ENCODE measurements at places on chromosomes 11 and 22.

DNA sequence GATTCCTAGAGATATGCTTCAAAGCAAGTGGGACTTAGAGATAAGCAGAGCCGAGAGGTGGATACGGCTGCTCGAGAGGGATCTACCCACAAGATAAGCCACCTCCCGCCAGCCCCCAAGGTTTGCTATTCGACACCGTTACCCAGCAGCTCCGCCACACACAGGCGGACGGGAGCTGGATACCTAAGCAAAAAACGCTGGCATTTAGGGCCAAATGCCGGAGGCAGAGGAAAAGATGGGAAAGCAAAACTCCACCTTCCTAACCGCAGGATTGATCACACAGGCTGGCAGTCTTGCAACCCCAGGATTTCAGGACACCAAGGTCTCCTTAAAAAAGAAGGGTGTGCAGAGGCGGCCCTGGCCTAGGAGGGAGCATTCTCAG, 709 bp downstream of the FTH1 start:
- no peak for DNase-seq
- H3K27me3 ChIP-seq, result no peaks in the 10 kb centered on the region
- peaks cover 67% of the 10 kb centered on the region for H3K4me1 ChIP-seq

DNA sequence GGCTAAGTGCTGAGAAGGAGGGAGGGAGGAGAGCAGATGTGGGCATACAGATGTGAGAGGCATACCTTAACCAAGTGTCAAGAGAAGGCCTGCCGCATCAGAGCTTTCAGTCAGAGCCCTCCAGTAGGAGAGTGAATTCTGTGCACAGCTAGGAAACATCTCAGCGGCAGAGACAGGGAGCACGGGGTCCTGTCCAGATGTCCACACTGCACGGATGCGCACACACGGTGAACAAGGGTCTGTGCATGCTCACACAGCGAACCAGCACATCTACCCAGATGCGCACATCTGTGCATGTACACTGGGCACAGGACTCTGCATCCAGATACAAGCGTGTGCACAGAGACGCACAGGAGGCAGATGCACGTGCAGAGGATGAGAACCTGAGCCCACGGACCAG, 778.0 kb downstream of the BRD1 start:
- no peak for DNase-seq
- H3K36me3 ChIP-seq, result no peaks in the 10 kb centered on the region
- H3K4me1 ChIP-seq, result no peaks in the 10 kb centered on the region
- H3K27ac ChIP-seq, result no peak overlapping the region

DNA sequence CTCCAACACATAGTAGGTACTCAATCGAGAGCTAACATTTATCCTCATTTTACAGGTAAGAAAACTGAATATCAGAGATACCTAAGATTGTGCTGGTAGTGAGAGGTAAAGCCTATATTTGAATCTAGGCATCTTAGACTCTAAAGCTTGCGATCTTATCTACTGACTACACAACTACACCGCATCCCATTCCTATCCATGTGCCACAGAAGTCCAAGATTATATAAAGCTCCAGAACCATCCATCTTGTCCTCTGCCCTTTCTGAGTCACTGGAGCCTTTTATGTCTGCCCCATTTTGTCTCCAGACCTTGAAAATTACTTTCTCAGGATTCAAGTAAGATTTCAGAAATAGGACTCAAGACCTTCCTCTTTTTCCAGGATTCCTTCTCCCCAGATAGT, 84.4 kb downstream of the OR5AK2 start:
- H3K4me1 ChIP-seq, result peaks cover 16% of the 10 kb centered on the region
- no peak overlapping the region for H3K4me3 ChIP-seq
- no peak overlapping the region for H3K27ac ChIP-seq
- H3K36me3 ChIP-seq, result no peaks in the 10 kb centered on the region

- H3K36me3 ChIP-seq, result no peaks in the 10 kb centered on the region
- H3K27ac ChIP-seq, result no peak overlapping the region
- no peaks in the 10 kb centered on the region for H3K4me1 ChIP-seq
- DNase-seq, result no peak
- H3K27me3 ChIP-seq, result no peaks in the 10 kb centered on the region
- no peak overlapping the region for H3K4me3 ChIP-seq
These were observed 423.7 kb downstream of the SHANK2 start for GRCh38 chr11:70828593-70829082.

- H3K4me3 ChIP-seq, result peak overlapping the region; percentile 62
- H3K36me3 ChIP-seq, result no peaks in the 10 kb centered on the region
- H3K4me1 ChIP-seq, result peaks cover 15% of the 10 kb centered on the region
- H3K27me3 ChIP-seq, result no peaks in the 10 kb centered on the region
- peak overlapping the region; percentile 84 for H3K27ac ChIP-seq
- peak; percentile 96 for DNase-seq
These were observed 29.9 kb downstream of the ARVCF start for GRCh38 chr22:19986410-19987341.

DNA sequence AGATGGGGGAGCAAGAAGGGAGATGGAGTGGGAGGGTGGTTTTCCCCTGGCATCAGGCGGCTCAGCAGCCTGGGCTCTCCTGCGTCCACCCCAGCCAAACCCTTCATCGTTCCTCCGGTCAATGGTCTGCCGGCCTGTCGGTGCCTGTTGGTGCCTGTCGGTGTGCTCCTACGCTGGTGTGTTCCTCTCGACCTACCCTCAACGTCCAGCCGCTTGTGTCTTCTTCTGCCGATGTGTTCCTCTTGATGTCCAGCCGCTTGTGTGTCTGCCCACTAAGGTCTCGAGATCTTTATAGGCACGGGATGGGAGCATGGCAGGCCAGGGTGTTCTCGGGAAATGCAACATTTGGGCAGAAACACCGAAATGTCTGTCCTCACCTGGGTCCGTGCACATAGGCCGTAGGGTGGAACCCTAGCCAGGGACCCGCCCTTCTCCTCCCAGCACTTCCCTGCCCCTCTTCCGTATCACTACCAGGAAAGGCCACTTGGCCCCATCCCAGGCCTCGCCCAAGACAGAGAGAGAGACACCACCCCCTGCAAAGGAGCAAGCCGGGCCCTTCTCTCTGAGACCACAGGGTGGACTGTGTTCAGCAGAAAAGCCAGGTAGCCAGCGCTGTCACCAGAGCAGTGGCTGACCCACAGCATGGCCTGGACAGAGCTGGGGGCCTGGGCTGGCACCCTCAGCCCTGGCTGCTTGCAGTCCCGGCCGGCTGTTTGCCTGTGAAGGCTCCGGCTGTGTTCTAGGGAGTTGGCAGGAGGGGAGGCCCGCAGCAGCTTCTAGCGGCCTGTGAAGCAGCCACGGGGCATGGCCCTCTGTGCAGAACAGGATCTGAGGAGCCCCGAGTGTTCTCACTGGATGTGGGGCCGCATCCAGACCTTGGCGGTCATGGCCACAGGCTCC, 61.6 kb upstream of the KCNQ1OT1 start:
- H3K27ac ChIP-seq, result no peak overlapping the region
- no peaks in the 10 kb centered on the region for H3K36me3 ChIP-seq
- H3K27me3 ChIP-seq, result no peaks in the 10 kb centered on the region
